Upper lobe of right lung (tissue), 1 donor: ENCODE measurements at places on chromosomes 7 and 10. TPM values are rescaled to one million over a fixed set of nuclear protein-coding genes. Genes with fewer than 3 reads are reported as not detected.

- no peak overlapping the region for H3K4me3 ChIP-seq
- peaks cover 11% of the 10 kb centered on the region for H3K4me1 ChIP-seq
- DNase-seq: no peak
- no peaks in the 10 kb centered on the region for H3K36me3 ChIP-seq
- no peak overlapping the region for H3K27ac ChIP-seq
- H3K27me3 ChIP-seq: no peaks in the 10 kb centered on the region
Measured at GRCh38 chr7:74653686-74654181, 3.8 kb upstream of the GTF2I start.

DNA sequence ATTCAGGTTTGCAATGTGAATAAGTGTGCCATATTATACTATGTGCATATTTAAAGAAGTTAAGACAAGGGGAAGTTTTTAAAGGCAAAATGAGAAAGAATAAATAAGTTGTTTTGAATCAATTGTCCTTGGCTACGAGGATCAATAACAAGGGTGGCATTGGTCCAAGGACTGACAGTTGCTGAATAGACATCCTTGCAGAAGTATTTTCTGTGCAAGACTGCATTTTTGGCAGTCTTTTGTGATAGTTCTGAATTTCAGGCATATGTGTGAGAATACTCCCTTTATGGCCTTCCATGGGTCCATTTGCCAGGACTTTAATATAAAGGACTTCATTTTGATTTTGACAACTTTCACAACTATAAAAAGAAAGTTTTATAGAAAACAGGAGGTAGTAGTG, 5.4 kb upstream of the LIPA start:
- no peak overlapping the region for H3K4me3 ChIP-seq
- no peaks in the 10 kb centered on the region for H3K36me3 ChIP-seq
- no peak for DNase-seq

DNA sequence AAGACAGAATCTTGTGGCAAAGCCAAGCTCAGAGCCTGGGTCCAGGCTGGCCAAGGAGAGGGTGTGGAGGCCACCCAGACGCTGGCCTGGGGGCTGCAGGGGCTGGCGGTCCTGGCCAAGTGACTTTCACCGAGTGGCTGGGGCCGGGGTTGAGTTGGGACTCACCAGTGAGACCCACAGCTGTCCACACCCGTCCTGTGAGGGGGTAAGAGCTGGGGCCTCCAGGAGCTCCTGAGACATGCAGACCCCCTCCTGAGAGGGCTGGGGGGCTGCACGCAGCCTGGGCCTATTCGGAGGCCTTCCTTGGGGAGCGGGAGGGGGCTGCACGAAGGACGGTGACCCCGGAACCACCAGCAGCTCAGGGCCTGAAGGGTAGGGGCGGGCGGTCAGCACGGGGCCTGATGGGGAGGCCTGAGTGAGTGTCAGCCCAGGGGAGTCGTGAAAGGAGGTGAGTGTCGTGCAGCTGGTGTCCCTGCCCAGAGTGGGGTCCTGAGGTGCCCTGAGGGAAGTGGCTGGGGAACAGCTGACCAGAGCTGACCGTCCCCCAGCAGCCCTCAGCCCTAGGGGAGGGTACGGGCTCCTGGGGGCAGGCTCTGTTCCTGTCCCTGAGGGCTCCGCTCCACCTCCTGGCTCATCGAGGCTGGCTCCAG, 100.9 kb downstream of the FOXL3 start:
- H3K27me3 ChIP-seq: no peaks in the 10 kb centered on the region
- H3K36me3 ChIP-seq: no peaks in the 10 kb centered on the region
- H3K4me3 ChIP-seq: no peak overlapping the region
- DNase-seq: peak; percentile 56

DNA sequence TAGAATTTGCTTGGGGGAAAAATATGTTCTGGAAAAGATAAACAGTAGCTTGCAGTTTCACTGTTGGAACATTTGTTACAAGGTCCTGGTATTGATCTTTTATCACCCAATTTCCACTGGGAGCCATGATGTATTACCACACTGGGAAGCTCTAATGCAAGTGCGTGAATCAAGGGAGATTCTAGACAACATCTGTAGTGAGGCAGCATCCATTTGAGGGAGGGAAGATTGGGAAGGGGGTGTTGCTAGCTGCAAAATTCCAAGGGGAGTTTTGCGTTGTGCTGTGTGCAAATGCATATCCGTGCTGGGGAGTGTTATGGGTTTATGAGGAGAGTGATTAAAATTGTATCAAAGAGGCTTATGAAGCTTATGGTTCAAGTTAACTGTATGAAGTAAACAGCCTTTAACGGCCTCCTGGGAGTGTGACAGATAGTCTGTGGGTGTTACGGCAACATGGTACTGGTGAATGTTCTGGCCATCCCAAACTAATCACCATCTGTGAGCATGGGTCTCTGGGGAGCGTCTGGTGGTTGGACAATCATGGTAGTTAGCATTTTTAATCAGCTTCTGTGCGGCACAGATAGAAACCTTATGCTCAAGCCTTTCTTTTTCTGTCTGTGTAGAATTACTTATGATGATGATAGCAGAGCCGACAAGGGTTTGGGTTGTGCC, 601.9 kb upstream of the GALNT17 start:
- DNase-seq: no peak
- no peaks in the 10 kb centered on the region for H3K36me3 ChIP-seq
- H3K4me1 ChIP-seq: no peaks in the 10 kb centered on the region
- no peak overlapping the region for H3K4me3 ChIP-seq
- H3K27ac ChIP-seq: no peak overlapping the region
- H3K27me3 ChIP-seq: no peaks in the 10 kb centered on the region

GRCh38 chr10:46273506-46274477, 13.0 kb upstream of the ANTXRL start:
- H3K4me3 ChIP-seq: no peak overlapping the region
- H3K36me3 ChIP-seq: no peaks in the 10 kb centered on the region
- H3K27me3 ChIP-seq: no peaks in the 10 kb centered on the region
- DNase-seq: no peak
- H3K4me1 ChIP-seq: no peaks in the 10 kb centered on the region
- no peak overlapping the region for H3K27ac ChIP-seq

DNA sequence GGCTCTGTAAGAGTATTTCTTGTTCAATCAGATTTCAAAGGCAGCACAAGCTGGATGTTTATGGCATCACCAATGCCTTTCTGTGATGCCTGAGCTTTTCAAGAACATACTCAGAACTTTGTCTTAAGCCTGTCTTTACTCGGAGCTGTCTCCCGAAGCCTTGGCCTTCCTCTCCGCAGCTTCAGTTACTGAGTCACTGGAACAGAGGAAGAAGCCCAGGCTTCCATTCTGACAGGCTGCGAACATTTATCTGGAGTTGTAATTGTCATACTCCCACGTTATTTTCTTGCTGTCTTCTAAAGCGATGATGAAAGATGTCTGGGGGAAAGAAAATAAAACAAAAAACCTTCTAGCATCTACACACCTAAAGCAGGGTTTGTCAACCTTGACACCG, 43.9 kb downstream of the GRK5 start:
- peaks cover 57% of the 10 kb centered on the region for H3K4me1 ChIP-seq
- H3K36me3 ChIP-seq: no peaks in the 10 kb centered on the region
- no peak overlapping the region for H3K4me3 ChIP-seq
- no peaks in the 10 kb centered on the region for H3K27me3 ChIP-seq

DNA sequence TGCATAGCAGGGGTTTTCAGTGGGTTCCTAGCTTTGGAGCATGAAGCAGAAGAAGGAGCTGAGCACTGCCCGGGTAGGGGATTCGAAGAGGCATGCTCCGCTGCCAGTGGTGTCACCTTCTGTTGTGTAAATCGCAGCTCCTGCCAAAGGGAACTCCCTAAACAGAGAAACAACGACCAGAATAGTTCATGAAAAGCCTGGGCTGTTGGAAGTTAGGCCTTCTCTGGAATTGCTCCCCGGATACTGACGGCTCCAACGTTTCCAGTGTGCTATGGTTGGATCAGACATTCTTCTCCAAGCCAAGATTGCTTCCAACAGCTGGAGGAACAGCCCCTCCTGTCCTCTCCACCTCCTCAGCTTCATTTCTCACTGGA, 546.0 kb upstream of the FZD8 start:
- H3K27me3 ChIP-seq: no peaks in the 10 kb centered on the region
- no peaks in the 10 kb centered on the region for H3K4me1 ChIP-seq

- no peaks in the 10 kb centered on the region for H3K27me3 ChIP-seq
- H3K36me3 ChIP-seq: no peaks in the 10 kb centered on the region
- no peak overlapping the region for H3K4me3 ChIP-seq
- no peak overlapping the region for H3K27ac ChIP-seq
- H3K4me1 ChIP-seq: no peaks in the 10 kb centered on the region
- DNase-seq: no peak
Measured at GRCh38 chr10:87837445-87837844, 19.4 kb upstream of the ATAD1 start.

DNA sequence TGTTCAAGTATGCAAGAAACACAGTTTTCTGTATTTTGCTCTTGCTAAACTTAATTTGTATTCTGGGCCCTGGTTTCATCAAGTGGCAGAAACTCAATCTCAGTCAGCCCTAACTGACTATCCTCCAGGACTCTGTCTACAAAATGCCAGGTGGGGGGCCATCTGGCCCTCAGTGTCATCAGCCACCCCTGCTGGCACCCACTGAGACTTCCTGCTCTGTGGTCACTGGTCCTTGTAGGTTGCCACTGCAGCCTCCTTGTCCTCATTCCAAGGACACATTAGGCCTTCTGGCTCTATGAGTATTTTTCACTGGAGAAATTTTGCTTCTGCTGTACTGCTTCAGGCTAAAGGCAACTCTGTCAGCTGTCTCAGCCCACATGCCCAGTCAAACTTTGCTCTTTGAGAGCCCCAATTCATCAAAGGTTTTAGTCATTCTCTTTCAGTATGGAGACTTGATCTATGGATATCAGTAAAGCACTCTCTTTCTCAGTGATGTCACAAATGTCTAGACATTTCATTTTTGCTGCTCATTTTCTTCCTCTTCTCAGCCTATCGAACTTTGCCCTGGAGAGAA, 163.6 kb downstream of the KCND2 start:
- no peaks in the 10 kb centered on the region for H3K36me3 ChIP-seq
- no peak for DNase-seq
- H3K27me3 ChIP-seq: no peaks in the 10 kb centered on the region
- no peak overlapping the region for H3K27ac ChIP-seq
- no peaks in the 10 kb centered on the region for H3K4me1 ChIP-seq

DNA sequence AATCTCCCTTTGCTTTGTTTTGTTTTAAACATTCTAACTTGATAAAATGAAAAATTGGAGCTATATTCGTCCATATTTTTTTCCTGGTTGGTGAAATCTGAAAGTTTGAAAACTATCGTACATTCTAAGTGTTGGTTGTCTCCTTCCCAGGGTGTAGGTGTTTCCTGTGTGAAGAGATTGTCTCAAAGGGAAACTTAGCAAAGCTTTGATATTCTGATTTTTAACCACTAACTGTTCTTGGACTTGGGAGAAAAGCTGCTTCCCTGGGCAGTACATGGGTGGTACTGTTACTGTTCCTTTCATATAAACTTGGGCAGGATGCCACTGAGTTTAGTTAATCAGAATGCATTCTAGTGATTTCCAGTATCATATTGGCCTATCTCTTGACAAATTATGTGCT, 253.5 kb upstream of the LRGUK start:
- H3K4me3 ChIP-seq: no peak overlapping the region
- H3K36me3 ChIP-seq: no peaks in the 10 kb centered on the region

DNA sequence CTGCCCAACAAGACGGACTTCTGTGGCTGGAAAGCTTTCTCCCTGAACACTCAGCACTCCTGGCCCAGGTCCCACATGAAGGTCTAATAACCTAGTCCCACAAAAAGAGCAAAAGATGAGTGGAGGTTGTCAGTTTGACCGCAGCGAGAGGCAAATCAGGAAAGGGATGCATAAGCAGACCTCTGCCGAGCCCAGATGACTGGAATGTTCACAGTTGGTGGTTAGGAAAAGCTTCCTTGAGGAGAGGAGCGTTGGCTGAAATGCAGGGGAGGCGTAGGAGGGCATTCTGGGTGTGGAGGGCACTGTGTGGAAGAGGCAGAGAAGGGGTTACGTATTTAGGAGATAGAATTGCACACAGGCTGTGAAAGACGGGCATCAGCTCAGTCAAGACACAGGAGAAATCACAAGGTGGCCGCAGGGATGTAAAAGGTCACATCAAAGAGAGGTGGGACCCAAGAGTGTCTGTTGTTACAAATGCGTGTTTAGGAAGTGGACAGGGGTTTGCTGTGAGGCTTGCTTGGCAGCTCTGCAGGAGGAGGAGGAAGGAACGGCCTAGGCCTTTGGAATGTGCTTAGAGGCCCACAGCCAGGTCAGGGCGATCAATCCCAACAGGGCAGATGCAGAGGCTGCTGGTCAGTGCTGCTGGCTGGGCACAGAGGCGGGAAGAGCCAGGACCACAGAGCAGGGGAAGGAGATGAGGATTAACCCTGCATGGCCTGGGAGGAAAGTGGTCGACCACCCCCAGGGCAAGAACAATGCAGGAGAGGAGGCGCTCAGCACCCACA, 133.5 kb downstream of the VIPR2 start:
- no peaks in the 10 kb centered on the region for H3K27me3 ChIP-seq
- peaks cover 18% of the 10 kb centered on the region for H3K4me1 ChIP-seq
- no peak overlapping the region for H3K4me3 ChIP-seq
- peak; percentile 41 for DNase-seq
- H3K36me3 ChIP-seq: no peaks in the 10 kb centered on the region

DNA sequence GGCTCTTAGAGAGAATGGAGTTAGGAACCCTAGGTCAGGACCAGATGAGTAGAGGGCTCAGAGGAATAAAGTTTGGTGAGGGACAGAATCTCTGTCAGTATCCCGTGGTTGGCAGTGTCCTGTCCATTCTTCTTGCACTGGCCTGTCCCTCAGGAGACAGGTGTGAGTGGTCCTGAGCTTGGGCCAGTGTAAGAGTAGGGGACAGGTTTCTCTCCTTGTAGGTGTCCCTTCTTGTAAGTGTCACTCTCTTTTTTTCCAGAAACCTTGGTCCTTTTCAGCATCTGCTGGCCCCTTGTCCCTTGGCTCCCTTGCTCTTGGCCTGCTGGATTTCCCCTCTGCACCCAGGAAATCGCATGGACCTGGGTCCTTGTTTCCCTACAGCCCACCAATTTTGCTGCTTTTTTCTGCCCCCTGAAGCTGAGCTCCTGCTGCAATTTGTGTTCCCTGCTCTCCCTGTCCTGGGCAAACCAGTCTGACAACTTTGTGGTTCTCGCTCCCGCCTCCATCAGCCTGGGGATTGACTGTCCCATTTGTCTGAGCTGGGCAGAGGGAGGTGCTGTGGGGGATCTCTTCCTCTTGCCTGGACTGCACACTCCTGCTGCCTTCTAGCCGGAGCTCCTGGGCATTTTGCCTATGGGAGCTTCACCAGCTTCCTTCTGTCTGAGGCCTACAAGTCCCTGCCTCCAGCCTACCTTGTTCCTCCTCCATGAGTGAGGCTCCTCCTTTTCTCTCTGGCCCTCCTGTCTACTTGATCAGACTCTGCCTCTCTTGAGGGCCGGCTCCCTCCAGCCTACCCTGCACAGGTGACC, 6.5 kb downstream of the TSPAN14 start:
- no peaks in the 10 kb centered on the region for H3K27me3 ChIP-seq
- H3K4me1 ChIP-seq: peaks cover 95% of the 10 kb centered on the region
- no peaks in the 10 kb centered on the region for H3K36me3 ChIP-seq

- no peaks in the 10 kb centered on the region for H3K4me1 ChIP-seq
- no peaks in the 10 kb centered on the region for H3K36me3 ChIP-seq
- no peaks in the 10 kb centered on the region for H3K27me3 ChIP-seq
- DNase-seq: no peak
Measured at GRCh38 chr7:86760236-86760635, 116.5 kb downstream of the GRM3 start.

- no peaks in the 10 kb centered on the region for H3K27me3 ChIP-seq
- H3K27ac ChIP-seq: peak overlapping the region; percentile 37
- H3K4me1 ChIP-seq: peaks cover 76% of the 10 kb centered on the region
- no peak for DNase-seq
Measured at GRCh38 chr10:125149036-125149679, 11.2 kb downstream of the CTBP2 start.

CRHR2 gene
- total RNA-seq: not detected

VWC2 gene
- total RNA-seq: 0.23 TPM

PHKG1 gene
- 0.72 TPM for total RNA-seq
